ENCODE measurements at places on chromosomes 6 and 20.

DNA sequence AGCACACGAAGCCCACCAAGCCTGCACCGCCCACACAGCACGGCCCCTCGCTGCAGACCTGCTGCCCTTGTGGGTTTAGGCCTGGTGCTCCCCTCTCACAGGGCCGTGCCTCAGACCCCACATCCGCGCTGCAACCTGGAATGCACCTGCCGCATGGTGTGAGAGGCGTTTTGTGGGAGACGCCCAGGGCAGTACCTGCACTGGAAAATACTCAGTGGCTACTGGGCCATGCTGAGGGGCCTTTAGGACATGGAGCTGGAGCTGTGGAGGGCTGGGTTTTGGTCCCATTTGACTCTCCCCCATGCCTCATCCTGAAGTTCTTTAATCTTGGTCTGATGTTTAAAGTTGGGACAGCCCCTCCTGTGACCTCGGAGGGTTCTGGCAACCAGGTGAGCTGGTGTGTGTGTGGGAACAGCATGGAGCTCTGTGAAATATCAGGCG is 116.3 kb downstream of the ERMARD start:
- no peak for DNase-seq

DNA sequence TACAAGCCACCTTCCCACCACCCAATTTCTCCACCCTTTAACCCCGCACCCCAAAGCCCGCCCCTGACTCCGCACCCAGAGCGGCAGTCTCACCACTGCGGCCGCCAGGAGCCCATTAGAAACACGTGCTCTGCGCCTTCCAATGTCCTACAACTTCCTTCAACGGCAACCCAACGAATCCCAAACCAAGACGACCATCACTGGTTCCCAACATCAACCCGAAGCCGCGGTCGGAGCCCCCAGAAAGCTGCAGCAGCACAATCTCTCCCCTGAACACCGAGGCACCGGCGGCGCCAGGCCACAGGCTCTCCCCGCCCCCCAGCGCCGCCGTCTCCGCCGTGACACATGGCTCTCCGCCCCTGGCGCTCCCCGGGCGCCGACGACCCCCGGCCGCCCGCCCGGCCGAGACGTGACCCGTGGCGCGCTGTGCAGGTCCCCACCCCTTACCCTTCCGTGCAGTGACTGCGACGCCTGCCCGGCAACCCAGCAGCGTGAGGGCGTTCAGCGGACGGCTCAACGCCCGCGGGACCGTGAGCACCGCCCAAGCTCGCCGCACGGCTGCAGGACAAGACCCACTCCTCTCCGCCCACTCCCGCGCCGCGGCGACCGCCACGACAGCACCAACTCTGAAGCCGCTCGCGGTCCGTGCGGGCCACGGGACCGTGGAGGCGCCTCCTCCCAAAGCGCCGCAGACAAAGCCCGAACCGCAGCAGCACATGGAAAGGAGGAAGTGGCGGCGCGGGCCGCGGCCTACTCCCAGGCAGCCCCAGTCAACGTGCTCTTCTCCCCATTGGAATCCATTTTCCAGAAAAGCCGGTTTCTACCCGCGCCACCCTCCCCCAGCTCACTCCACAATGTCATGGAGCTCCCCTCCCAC is 551 bp downstream of the SYNCRIP start:
- peak; percentile 74 for DNase-seq

- peak; percentile 31 for DNase-seq
Measured at GRCh38 chr20:61253264-61253639, 1.2 kb downstream of the CDH4 start.

DNA sequence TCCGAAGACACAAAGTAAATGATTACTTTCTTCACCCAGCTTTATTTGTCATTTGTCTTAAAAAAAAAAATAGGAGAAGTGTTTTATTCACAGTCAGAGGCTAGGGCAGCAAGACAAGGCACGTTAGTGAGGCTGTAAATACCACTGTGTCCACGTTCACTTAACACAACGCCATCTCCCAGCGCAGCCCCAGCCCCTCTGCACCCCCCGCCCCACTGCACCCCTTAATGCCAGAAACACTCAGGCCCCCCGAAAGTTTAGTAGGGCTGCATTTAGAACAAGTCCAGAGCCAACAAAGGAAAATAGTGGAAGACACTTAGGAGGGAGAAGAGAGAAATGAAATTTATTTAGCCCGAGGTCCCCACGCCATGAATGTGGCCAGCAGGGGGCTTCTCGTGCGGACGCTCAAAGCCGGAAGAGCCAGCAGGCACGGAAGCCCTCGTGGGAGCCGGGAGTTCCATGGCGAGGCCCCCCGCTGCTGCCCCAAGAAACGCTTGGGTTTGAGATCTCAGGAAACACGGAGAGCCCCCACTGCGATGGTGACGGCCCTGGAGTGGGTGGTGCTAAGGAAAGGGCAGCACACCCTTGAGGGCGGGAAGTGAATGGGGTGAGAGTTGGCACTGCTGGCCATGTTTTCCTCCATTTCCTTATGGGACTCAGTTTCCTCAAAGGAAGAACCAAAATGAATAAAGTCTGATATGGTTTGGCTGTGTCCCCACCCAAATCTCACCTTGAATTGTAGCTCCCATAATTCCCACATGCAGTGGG is 50.2 kb downstream of the IYD start:
- peak; percentile 80 for DNase-seq

GRCh38 chr6:124917769-124918168 is 44.5 kb upstream of the RNF217 start:
- no peak for DNase-seq

- no peak for DNase-seq
Measured at GRCh38 chr6:39313526-39314272, 520 bp downstream of the KCNK17 start.

DNA sequence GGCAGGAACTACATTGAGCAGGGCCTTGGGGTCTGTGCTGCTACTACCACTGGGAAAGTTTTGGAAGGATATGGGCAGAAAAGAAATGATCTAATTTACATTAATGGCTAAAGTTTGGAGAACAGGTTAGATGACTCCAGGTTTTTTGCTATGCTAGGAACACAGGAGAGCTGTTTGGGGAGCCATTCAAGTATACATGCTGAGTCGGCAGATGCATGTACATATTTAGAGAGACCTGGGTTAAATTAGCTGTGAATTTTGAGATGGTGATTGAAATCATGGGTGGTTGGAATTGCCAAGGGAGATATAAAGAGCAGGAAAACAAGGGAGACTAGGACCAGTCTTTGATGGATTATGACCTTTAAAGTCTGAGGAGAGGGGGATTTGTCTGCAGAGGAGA is 113.1 kb upstream of the BACH2 start:
- no peak for DNase-seq

- peak; percentile 21 for DNase-seq
Measured at GRCh38 chr6:39140556-39141167, 25.7 kb upstream of the SAYSD1 start.

- DNase-seq, result no peak
Measured at GRCh38 chr6:106118835-106119431, 32.8 kb downstream of the PRDM1 start.

DNA sequence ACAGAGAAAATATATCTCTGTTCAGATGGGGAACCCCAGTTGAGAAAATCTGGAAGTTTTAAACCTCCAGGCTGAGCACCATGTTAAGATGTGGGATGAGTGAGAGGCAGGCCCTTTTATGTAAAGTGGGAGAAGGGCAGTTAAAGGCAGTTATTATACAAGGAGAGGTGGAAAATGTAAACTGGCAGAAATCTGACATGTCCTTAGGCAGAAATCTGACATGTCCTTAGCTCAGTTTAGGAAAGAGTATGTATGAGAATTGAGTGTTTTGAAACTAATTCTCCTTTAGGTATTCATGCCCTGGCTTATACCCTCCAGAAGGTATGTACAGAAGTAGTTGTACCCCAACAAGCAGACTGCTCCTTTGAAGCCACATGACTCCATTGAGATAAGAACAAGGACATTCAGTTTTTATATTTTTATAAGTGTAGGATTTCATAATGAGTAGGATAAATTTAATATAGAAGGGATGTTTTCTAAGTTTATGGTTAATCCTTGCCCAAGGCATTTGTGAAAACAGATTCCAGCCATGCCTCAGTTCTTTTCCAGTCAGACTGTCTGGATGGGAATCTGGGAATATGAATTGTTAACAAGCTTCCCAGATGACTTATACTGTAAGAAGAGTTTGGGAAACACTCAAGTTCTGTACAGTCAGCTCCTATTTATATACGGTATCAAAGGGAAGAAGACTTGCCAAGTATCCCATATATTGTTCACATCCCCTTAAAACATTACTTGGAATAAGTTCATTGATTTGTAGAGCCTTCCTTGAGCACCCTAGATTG is 87.7 kb downstream of the SCAND1 start:
- DNase-seq, result no peak

DNA sequence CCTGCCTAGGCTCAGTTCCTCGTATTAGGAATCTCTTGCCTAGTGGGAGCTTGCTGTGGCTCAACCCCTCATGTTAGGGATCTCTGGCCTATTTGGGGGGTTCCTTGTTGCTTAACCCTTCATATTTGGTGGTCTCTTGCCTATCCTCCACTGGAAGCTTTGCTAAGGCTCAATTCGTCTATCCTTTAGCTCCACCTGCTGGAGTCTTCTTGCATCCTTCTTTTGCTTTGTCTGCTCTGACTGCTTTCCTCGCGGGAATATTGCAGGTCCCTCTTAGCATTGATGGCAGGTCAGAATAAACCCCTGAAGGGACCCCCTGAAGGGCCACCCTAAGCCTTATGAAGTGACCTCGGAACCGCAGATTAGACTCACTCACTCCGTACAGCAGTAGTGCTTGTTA is 203.0 kb upstream of the TBX18 start:
- no peak for DNase-seq

DNA sequence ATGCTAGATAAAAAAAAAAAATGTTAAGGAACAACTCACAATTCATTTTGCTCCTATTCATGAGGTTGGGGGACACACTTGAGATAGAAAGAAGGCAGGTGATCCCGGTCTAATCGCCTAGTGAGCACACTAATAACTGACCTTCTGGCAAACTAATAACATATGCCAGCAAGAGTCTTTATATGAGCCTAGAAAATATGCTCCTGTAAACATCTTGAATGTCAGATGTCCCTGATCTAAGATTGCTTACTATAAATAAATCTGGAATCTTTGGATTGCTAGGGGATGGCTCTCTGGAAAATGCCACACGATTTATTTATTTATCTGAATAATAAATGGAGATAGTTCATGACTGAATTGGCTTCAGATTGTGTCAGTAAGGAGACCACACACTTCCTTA is 821.9 kb downstream of the GRIK2 start:
- DNase-seq, result no peak

- DNase-seq, result no peak
Measured at GRCh38 chr6:125974214-125974866, 12.0 kb upstream of the TRMT11 start.
